ENCODE measurements at places on chromosomes 7 and 10.

DNA sequence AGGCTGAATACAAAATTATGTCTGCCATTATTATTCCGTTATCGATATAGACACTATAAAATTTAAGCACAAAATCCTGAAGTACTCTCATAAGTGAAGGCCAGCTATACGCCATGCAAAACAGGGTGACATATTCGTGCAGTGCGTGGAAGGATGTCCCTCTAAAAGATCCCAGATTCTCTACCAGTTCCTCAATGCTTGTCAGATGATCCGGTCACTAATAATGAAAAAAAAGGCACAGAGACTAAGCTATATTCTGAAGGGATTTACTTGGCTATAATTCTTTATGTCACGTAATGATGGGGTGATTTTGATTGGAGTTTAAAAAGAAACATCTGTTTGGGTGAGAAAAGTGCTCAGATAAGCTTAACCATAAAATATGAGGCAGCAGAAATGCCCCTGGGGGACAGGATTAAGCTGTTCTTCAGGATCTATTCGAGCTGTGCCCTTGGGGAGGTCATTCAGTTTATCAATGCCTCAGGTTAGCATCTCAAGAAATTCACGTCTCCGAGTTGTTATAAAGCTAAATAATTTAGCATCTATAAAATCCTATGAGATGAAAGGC, 229.7 kb upstream of the PITRM1 start:
- DNase-seq, result no peak

GRCh38 chr7:26850193-26850651, 14.2 kb downstream of the SKAP2 start:
- no peak for DNase-seq

- DNase-seq, result no peak
These were observed 253.4 kb downstream of the DOCK4 start for GRCh38 chr7:111952783-111953182.

GRCh38 chr10:90920986-90921666, at the start of gene ANKRD1:
Gene ANKRD1, minus strand, starts transcription at chr10:90921087. Its CDS starts 60 bp downstream, at chr10:90921027.
- no peak for DNase-seq

- no peak for DNase-seq
These were observed 349.0 kb downstream of the SORCS1 start for GRCh38 chr10:106815427-106816043.

DNA sequence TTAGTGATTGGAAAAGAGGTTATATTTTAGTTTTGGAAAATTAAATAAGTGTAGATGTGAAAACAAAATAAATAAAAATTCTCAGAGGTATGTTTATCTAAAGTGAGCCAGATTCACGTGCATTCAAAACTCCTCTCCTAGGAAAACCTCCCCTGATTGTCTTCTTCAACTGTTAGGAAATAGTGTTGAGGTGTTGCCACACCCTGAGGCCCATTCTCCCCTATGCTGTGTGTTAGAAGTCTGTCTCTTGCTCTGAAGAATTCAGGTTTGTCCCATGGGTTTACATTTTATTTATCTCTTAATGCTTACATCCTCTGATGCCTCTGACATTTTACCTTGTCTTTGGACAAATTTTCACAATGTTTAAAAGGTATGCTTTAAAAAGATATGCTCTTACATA, 40.3 kb downstream of the PTPRE start:
- DNase-seq, result no peak

DNA sequence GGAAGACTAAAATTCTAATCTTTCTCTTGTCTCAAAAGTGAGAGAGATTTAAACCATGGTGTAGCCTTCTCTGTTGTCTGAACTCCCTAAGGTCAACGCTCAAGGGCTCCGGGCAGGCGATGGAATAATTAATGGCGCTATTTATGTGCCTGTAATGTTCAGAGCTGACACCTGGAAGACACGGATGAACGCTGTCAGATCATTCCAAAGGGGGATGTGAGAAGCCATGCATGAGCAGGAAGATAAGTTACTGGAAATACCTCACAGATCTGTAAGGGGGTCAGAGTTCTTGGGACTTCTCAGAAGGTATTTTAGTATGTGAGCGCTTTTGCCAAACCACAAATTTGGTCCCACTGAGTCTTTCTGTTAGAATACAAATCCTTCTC, 73.3 kb upstream of the MTPN start:
- DNase-seq, result no peak

GRCh38 chr10:112956631-112957350, 6.7 kb downstream of the TCF7L2 start:
- no peak for DNase-seq

DNA sequence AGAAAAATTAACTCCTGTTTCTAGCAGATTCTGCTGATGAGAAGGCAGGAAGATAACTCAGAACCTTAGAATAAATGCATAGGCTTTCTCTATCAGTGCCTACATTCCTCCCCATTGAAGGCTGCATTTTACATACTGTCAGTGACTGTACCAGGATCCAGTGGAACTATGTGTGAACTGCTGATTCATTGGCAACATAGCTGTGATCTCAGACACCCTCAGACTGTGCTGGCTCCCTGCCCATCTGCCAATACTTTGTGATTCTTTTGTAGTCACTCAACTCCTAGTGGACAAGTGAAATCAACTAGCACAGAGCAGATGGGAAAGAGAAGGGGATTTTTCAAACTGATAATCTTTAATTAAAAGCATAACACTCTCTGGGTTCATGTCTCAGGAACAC, 375.8 kb downstream of the MDFIC start:
- no peak for DNase-seq

GRCh38 chr7:26912338-26912737, 47.9 kb upstream of the SKAP2 start:
- DNase-seq, result no peak

GRCh38 chr7:116953372-116953905, at the start of gene ST7:
Gene ST7, plus strand, starts transcription at chr7:116953501. Its CDS starts 40 bp downstream, at chr7:116953541.
- DNase-seq, result peak; percentile 56

DNA sequence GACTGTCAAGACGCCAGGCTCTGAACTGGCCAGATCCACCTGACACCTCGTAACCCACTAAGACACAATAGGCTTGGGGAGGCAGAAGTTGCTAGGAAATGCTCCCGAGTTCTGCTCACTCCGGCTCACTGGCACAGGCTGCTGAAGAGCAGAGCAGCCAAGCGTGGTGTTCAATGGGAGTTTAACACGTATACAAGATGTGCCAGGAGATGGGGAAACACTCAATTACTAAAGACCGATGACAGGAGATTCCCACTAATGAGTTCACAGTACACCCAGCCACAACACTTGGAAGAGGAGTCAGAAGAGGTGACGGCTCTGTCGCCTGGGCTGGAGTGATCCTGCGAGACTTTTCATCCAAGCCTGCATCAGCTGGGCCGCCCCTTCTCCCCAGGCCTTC, 303.4 kb downstream of the GFRA1 start:
- no peak for DNase-seq

DNA sequence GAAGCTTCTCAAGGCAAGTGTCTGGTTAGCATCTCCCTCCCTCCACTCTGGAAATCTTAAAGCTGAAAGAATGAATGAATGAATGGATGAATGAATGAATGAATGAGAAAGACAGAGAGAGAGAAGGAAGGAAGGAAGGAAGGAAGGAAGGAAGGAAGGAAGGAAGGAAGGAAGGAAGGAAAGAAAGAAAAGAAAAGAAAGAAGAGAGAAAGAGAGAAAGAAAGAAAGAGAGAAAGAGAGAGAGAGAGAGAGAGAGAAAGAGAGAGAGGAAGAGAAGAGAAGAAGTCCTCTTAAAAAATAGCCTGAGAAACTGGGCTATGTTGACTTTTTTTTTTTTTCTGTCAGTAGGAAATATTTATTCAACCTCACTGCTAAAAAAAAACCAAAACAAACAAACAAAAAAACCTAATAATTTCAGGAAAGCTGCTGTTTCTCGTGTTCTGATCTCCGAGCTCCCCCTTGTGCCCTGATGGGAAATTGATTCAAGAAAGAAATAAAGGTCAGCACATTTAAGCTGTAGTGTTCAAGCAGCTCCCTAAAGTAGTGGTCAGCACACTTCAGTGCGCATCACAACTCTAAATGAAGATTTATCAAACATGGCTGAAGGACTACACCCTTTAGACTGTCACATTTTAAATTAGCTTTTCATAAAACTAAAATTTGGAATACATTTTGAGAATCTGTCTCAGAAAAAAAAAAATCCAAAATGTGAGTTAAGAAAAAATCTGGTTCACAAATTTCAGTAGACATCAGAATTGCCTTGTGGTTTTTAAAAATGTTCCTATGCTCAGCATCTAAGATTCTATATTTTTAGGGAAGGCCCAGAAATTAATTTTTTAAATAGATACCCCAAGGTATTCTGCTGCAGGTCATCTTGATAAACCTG, 154.3 kb downstream of the ELAPOR2 start:
- DNase-seq, result no peak

- no peak for DNase-seq
These were observed 149.5 kb upstream of the SVIL start for GRCh38 chr10:29784175-29784773.

DNA sequence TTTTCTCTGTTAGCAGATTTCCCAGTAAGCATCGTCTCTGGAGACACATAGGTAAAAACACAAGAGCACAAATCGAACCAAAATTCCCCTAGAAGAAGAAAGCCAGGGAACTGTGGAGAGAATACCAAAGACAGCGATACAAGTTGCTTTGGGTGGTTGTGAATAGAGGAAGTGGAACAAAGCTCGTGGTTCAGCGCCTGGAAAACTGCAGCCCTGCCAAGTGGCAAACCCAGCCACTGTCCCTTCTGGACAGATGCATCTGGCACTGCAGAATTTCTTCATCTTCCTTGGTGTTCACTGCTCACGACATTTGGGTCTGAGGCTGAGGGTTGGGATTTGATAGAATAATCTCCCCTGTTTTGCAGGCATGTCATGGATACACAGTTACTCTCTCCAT, 733.8 kb downstream of the PARD3 start:
- no peak for DNase-seq

DNA sequence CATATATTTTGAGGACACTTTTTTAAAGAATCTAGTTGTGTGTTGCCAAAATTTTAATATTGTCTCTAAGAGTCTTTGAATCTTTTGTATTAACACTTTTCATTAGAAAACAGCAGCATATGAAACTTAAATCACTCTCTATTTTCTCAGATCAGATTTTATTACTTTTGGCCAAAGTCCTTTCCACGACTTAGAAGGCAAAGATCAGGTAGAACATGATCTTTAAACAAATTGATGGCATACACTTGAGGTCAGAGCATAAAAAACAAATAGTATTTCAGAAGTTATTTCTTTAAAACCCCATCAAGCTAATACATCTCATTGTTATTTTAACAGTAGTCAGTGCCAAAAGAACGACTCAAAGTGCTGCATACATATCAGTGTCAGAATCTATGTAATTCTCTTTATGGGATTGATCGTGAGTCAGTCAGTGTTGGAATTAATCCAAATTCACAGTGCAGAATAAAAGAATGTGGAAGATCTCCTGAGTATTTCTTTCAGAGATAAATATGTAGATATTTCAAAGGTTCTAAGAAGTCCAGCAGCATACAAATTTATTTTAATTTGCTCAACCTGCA, 9.6 kb upstream of the AGMO start:
- DNase-seq, result no peak

DNA sequence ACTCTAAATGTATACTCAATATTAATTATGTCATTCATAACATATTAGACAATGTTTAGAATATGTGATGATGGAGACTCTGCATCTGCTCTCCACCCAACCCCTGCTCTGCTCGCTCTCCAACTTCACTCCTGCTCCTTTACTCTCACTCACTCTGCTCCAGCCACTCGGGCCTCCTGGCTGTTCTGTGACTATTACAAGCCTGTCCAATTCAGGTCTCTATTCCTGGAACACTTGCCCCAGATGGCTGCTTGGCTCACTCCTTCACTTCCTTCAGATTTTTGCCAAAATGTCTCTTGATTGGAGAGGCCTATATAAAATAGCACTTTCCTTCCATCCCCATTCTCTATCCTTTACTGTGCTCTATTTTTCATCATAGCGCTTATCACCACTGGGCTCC, 84.8 kb downstream of the HBP1 start:
- no peak for DNase-seq

GRCh38 chr10:31000071-31000782, 31.4 kb downstream of the ZNF438 start:
- no peak for DNase-seq

DNA sequence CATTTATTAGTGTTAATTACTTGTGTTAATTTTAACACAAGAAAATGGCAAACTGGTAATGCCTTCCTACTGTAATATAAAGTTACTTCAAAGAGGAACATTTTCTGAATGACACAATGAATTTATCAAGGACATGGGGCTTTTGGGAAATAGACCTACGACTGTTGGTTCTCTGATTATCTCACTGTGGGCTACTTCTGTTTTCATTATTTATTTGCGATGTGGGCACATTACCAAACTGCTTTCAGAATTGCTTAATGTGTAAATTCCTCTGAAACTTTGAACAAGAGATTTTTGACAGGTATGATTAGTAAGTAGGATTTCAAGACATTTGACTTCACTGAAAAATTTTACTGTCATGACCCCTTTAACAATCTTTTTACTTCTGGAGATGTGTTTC, 535.6 kb downstream of the CNTNAP2 start:
- DNase-seq, result no peak

DNA sequence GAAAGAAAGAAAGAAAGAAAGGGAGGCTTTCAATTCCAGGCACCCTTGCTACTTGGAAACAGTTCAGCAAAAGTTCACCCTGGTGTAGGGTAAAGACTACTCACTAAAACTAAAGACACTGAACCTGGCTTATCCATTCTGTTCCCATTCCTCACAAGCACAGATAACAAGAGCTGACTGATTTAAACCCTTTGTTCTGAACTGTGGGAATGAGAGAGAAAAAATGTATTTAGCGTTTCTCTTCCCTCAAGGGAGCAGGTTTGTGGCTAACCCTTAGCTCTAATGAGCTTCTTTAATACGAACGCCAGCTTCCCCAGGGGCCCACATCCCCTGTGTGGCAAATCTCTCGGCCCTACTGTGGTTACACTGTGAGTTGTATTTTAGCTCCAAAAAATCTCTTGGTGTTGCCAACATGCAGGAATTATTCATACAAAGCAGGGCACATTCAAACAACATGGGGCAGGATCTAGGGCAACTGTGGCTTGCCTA, 23.3 kb downstream of the PRTFDC1 start:
- no peak for DNase-seq

DNA sequence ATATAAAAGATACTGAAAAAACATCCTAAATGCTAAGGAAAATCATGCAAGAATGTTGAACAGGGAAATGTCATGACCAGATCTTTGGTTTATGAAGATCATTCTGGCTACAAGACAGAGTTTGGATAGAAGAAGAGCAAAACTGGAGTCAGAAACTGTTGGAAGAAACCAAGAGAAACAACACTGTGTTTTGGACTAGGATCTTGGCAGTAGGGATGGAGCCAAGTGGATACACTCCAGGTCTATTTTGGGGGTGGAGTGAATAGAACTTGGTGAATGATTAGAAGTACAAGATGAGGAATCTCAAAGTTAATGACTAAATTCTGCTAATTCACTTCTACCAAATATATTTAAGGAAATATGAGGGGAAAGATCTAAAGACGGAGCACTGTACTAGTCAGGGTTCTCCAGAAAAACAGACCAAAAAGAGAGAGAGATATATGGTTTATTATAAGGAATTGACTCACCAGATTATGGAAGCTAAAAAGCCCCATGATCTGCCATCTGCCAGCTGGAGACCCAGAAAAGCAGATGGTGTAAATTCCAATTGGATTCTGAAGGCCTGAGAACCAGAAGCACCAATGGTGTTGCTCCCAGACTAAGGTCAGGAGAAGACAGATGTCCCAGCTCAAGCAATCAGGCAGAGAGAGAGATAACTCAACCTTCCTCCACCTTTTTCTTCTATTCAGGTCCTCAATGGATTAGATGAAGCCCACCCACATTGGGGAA, 254.9 kb downstream of the TRIL start:
- no peak for DNase-seq
